ENCODE measurements at places on chromosomes 1 and 21.

DNA sequence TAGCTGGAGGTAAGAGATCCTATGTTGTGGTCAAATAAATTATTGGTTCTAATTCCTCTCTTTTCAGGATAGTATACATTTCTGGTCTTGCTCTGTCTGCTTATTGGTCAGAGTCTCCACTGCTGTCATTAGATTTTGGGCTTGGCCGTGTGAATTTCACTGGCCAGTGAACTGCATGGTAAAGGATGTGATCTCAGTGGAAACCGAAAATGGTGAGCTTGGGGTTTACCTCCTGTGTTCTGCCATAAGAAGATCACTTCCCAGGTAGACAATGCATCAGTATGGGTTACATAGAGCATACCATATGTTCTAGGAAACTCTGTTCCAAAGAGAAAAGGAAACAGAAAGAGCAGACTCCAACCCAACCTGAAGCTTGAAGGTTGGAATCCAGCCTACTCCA is 1123.3 kb upstream of the B3GALT2 start:
- no peak for DNase-seq

DNA sequence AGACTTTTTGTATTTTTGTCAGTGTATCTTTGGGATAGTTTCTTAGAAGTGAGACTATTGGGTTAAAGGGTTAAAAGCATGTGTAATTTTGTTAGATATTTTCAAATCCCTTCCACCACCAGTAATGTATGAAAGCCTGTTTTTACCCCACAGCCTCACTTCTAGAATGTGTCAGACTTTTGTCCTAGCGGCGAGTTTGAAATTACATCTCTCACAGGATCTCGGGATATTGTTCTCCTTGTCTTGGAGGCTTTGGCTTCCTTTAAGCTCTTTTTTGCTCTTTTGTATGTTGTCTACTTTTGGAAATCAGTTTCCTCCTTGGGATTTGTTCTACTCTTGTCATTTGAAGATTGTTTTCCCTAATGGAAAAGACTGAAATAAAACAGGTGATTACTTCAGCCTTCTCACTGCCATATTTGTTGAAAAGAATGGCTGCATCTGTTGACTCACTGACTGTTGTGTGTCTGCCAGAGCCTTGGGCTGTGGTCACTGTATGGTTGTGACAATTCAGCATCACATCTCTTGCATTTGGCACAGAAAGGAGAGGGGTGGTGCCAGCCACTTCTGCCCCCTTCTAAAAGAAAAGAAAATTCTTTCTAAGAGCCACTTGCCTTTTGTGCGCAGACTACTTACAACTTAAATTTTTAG is 22.6 kb downstream of the ST3GAL3 start:
- DNase-seq, result no peak

DNA sequence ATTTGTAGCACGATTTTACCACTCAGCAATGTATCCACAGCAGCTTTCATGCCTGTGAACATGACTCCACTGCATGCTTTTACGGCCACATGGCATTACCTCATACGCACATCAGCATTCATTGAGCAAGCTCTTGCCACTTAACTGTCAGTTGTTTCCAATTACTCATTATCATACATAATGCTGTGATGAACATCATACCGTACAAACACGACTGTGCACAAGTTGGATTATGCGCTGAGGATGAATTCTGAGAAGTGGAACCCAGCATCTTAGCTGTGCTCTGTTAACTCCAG is 9.6 kb downstream of the UMODL1 start:
- DNase-seq, result no peak

DNA sequence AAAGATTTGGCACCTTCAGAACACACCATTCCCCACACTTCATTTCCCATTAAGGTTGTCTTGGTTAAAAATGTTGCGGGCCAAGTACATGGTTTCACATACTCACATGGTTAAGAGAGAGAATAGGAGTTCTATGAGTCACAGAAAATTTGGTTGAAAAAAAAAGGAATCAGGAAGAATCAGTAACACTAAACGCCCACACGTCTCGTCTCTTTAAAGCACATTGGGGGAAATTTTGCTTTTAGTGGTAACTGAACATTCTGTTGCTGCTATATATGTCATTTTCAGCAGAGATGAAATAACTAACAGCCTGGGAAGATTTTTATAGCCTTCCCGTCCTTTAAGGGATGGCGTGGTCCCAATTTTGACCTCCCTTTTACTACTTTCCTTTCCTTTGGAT is 132.9 kb upstream of the ERG start:
- no peak for DNase-seq

GRCh38 chr21:42460391-42461184 is 35.4 kb downstream of the RSPH1 start:
- DNase-seq, result no peak

DNA sequence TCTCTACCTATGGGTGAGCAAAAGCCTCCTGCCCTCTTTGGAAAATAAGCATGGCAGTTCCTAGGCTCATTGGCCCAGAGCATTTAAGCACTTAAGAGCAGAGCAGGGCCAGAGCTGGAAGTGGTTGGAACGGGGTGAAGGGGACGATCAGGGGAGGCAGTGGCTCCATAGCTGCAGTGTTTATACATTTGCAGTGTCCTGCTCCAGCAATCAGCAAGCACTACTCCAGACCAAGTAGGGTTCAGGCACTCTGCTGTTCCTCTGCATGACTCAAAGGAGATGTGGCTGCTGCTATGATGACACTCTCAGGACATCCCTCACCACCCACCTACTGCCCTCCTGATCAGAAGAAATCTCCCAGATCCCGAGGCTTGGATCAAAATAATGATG is 55.0 kb downstream of the TRABD2B start:
- DNase-seq, result no peak
